Stimulated activated CD4-positive, alpha-beta T cell treated with anti-CD3 and anti-CD28 coated beads, Interleukin-15, amount 100 ng/mL, for 1 hour (primary cell): ENCODE measurements at places on chromosomes 4 and X.

DNA sequence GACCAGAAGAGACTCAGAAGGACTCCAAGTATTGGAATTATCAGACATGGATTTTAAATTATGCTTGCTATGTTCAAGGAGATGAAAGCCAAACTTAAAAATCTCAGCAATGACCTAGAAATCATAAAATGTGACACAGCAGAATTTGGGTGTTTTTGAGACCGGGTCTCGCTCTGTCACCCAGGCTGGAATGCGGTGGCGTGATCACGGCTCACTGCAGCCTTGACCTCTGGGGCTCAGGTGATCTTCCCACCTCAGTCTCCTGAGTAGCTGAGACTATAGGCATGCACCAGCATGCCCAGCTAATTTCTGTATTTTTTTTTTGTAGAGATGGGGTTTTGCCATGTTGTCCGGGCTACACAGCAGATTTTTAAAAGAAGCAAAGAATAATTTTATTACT lies 12.7 kb downstream of the TAB3 start:
- DNase-seq, result no peak

GRCh38 chr4:2116687-2117400 lies 57.7 kb downstream of the NAT8L start:
- DNase-seq, result no peak

- DNase-seq, result no peak
Measured at GRCh38 chr4:126710935-126711334, 921.8 kb upstream of the INTU start.

- DNase-seq, result no peak
Measured at GRCh38 chrX:72620550-72621145, 48.0 kb upstream of the HDAC8 start.

DNA sequence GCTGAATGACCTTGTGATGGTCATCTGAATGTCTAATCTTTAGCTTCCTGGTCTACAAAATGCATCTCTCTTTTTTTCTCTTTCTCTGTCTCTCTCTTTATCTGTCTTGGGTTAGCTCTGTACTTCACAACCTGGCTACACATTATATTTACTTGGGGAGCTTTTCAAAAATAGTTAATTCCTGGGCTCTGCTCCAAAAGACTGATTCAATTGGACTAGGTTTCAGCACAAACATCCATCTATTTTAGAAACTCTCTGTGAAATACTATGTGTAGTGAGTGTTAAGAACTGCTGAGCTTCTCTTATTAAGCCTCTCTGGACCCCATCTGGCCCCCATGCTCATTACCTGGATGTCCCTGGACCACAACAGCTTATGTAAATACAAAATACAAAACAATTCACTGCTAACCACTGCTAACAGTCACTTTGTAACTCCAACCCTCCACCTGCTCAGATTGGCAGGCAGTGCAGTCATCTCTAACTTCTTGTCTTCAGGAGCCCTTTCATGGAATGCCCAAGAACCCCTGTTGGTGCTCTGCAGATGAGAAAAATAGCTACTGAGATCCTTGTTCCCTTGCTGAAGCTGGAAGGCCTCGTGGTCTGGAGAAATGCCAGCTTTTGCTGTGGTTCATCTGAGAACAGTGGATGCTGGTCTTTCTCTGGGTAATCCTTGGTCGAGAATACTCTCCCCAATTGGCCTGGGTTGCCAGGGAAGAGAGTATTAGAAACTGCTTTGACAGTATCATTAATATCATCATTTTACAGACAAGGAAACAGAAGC lies 14.8 kb upstream of the BOD1L1 start:
- no peak for DNase-seq

- DNase-seq, result no peak
Measured at GRCh38 chrX:2793752-2794151, 35.0 kb upstream of the GYG2 start.

GRCh38 chrX:9241427-9241826 lies 207.5 kb upstream of the FAM9B start:
- DNase-seq, result no peak

- DNase-seq, result no peak
Measured at GRCh38 chr4:150867148-150867547, 147.9 kb downstream of the LRBA start.

- peak; percentile 30 for DNase-seq
Measured at GRCh38 chr4:1010395-1011021, 918 bp upstream of the FGFRL1 start.

DNA sequence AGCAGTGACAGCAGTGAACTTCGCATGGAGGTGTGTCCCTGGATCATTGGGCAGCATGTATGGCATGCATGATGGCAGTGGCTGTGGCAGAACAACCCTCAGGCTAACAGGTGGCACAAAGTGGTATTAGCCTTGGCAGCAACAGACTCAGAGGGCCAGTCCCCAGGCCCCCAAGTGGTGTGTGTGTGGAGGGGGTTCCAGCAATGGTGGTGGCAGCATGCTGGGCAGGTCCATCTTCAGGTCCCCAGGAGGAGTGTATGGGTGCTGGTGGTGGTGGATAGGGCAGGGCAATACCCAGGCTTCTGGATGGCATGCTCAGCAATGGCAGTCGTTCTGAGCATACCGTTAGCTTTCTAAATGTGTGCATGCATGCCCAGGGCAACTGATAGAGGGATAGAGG lies 923.7 kb downstream of the PDHA2 start:
- no peak for DNase-seq

GRCh38 chrX:63764946-63765345 lies 20.1 kb downstream of the ARHGEF9 start:
- DNase-seq, result no peak

GRCh38 chrX:127726227-127726626 lies 326.0 kb downstream of the ACTRT1 start:
- no peak for DNase-seq

DNA sequence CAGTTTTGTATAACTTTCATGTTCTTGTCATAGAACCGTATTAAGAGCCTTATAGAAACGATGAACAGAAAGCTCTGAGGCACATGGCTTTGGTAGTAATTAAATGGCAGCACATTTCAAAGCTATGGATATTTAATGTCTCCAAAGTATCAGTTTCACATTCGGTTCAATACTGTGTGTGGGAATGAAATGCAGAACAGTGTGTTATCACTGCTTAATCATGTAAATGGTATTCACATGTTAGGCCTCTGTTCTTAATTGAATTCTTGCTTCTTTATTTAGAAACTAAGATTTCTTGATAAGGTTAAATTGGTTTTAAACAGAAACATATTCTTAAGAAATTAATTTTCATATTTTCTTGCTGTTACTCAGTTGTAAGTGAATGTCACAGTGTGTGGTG lies 701.0 kb upstream of the PITX2 start:
- DNase-seq, result no peak

- no peak for DNase-seq
Measured at GRCh38 chrX:68415316-68415715, 18.0 kb downstream of the OPHN1 start.

- DNase-seq, result no peak
Measured at GRCh38 chrX:97189668-97190067, 306.0 kb downstream of the RPA4 start.

DNA sequence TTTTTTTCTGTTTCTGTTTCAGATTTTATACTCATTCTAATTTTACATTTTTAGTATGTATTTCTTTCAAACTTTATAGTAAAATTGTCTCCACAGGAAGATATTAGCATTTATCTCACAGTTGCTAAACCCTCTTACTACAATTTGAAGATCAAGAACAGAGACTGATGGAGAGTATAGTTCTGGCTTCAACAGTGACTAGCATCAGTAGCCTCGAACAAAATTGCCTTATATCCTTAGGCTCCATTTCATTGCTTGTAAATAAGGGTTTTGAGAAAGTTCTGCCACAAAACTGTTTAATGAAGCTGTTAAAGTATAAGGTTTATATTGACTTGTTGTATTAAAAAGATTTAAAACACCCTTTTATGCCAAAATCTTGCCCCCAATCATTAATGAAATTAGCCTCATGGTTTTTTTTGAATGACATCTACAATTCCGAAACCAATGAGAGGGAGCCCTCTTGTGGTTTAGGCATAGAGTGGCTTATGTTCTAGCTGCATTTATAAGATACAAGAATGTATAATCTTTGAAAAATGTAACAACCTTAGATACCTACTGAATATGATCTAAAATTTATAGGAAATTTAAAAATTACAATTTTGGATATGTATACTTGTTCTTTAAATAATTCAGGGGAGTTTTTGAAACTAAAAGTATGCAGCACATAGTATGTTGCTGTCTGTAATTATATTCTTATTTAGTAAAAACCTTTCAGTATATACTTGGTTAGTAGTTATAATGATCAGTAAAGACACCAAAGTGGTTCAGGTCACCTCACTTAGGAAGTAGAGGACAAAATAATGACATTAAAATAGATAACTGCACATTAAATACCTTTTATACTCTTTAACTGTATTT lies 109.8 kb upstream of the HPGD start:
- DNase-seq, result no peak

- DNase-seq, result no peak
Measured at GRCh38 chr4:6206771-6207290, 6.5 kb upstream of the JAKMIP1 start.

DNA sequence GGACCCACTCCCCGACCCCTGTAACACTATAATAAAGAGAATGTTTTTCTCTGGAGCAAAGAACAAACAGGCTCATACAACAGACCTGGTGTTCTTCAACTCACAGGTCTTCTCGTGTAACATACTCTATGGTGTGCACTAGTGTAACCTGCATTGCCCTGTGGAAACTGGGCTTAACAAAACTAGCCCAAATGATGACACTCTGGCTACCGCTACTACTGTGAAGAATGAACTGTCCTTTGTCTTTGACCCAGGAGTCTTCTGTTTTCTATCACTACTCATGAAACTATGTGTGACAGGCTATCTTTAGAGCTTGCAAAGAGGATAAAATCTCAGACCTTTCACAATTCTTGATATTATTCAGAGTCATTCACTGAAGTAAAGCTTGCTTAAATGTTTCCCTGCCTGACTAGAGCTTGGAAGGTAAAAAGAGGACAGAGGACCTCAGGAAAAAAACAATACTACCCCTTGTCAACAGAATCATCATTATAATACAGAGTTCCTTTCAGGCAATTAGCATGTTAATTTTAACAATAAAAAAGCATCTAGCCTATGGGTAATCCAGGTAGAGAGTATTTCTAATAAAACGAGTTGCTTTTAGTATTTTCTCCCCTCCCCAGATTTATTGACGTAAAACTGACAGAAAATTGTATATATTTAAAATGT lies 59.2 kb downstream of the FSTL5 start:
- no peak for DNase-seq

DNA sequence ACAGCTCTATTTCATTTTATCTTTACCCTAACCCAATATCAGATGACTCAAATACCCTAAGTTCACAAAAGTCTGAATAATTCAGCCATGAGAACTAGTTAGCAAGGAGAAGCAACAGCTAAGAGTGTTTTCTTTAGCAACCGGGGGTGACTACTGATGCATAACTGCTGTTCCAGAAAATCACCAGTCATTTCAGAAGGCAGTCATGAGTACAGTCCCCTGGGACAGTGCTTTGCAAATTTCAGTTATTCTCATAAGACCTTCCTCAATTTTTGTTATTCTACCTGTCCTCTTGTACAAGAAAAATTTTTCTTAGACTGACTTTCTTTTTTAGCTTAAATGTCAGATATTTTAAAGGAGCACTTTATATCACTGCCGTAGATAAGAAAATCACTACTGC lies 16.4 kb downstream of the BANK1 start:
- DNase-seq, result no peak
